Uterus (tissue), 4 donors: ENCODE measurements at places on chromosomes 4 and X.

- DNase-seq: no peak
Measured at GRCh38 chrX:24285082-24285481, 28.8 kb downstream of the SUPT20HL2 start.

- DNase-seq: no peak
Measured at GRCh38 chr4:114196606-114197005, 217.2 kb upstream of the ARSJ start.

DNA sequence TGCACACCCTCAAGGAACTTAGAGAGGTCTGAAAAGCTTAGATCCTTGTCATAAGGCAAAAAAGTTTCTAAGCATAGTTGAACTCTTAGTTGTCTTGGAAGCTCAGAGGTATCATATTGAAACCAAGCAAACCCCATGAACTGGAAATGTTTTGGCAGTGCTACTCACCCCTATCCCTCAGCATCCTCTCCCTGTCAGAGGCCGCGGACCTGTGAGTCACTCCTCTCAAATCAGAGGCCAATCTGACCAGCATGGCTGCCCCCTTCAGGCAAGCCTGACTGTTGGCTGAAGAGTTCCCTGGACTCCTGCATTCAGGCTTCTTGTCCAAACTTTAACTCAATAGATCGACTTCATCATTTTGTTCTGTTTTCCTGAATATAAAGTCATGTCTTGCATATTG lies 69.4 kb downstream of the KCNIP4 start:
- no peak for DNase-seq

GRCh38 chr4:17580969-17581368 lies 4.0 kb downstream of the LAP3 start:
- DNase-seq: no peak

DNA sequence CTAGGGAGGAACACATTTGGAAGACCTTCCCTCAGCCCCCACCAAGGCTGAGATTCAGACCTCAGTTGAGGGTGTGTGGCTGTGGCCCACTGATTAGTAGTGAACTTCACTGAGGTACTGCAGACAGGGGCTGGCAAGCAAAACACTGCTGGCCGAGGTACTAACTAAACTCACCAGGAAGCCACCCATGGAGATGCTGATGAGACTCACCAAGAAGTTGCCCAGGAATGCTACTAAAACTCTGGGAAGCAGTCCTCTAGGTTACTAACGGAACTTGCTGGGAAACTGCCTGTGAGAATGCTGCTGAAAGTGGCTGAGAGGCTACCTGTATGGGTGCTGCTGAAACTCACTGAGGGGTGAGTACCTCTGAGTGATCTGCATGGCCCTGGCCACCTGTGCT lies 372.4 kb upstream of the RPS6KA3 start:
- DNase-seq: no peak

GRCh38 chr4:53161787-53162433 lies 204.0 kb downstream of the SCFD2 start:
- DNase-seq: no peak

DNA sequence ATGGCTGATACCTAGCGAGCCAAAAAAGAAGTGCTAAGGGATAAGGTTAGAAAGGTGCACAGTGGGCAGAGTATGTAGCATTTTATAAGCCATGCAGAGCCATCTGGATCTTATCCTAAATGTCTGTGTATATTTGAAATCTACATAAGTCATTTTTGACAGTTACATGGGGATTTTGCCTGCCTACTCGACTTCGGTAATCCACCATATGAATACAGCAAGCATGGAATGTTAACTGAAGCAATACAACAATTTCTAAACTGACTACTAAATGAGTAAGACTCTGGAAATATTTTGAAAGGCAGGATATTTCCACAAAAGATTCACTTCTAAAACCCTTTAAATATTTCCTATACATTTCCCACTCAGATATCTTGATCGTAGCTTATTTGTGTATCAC lies 122.5 kb downstream of the KCNIP4 start:
- DNase-seq: no peak
